Daoy (cell line): ENCODE measurements at places on chromosomes 5 and 9.
A peak's percentile ranks its signal among the peaks of the same experiment; 100 is the strongest.

DNA sequence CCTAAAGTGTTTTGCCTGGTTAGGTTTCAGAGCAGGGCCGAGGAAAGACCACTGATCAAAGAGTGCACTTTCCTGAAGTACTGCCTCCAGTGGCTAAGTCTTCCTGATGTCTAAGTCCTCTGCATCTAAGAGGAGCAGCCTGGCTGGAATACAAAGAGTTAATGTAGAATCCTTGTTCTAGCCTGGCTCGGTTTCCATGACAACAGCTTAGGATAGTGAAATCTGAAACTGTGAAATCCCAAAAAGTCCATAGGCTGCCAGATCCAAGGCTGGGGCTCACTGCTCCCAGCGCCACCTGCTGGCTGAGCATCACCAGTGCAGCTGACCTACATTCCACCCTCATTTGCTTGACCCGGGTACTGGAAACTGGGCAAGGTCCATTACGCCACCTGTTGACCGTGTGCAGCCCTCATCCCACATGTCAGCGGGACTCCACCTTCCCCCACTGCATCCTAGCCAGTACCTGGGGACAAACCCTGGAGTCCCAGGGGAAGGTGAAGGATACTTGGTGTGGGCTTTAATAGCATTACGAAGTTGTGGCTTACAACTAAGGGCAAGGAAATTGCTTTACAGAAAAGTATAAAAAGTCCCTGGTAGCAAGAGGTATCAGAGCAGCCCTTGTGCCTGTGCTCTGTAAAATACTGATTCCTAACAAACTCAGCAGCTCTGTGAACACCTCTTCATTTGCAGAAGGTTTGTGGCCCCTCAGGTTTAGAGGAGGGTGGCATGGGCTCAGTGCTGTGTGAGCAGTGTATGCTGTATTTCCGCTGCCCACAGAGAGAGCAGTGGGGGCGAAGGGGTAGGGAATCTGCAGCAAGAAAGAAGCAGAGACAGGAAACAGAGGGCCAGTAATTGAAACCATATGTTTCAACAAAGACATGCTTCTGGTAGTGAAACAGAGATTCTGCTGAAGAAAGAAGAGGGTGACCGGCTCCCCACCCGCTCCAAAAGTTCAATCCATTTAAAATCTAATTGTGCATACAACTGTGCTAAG, 36.0 kb downstream of the PCDHGC5 start:
- peak; percentile 93 for DNase-seq

DNA sequence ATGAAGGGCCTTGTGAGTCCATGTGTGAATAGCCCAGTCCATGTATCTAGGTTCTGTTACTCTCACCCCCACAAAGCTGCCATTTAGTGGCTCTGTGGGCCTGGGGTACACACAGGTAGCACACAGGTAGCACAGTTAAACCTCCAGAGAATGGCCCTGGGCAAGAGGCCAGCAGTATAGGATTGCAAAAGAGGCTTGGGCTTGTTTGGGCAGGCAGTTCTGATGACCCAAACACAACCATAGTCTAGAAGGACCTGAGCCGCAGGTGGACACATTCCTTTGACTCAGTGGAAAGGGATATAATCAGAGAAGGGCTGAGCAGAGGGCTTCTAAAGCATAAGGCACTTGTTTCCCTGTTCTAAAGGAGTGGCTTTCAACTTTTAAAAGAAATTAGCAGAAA, 326.8 kb upstream of the SGCD start:
- no peak for DNase-seq

DNA sequence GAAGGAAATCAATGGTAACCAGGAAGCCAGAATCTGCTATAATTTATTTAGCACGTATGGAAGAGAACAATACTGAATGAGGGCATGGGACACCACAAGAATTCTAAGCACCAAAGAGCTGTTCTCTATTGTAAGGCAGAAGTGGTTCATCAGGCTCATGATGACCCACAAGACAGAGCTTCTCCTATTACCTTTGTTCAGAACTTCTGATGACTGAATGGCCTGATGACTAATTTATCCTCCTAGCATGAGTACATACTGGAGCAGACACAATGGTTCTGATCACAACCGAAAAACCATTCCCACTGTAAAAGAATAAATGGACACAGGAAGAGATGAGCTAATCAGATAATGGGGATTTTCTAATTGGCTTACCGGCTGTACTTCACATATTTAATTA, 329.8 kb upstream of the PDE4D start:
- DNase-seq = no peak

DNA sequence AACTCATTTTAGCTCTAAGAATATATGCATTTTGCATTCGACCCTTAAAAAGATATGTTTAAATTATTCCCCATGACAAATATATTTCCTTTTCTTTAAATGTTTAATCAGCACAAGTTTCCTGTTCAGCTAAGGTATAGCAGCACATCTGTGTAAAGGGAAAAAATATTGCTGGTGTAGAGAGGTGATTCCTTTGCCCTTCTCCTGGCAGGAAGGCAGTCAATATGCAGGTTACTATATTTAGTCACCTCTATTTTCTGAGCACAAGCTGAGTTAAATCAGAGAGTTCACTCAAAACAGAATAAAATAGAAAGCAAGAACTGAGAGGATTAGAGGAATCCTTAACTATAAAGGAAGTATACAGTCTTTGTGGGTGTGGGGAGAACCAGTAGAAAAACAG, 274.4 kb upstream of the PCSK5 start:
- DNase-seq = no peak

- no peak for DNase-seq
Observed at GRCh38 chr5:160291467-160291866, 20.9 kb downstream of the CCNJL start.

GRCh38 chr5:180646289-180646962, 3.0 kb downstream of the FLT4 start:
- peak; percentile 4 for DNase-seq

DNA sequence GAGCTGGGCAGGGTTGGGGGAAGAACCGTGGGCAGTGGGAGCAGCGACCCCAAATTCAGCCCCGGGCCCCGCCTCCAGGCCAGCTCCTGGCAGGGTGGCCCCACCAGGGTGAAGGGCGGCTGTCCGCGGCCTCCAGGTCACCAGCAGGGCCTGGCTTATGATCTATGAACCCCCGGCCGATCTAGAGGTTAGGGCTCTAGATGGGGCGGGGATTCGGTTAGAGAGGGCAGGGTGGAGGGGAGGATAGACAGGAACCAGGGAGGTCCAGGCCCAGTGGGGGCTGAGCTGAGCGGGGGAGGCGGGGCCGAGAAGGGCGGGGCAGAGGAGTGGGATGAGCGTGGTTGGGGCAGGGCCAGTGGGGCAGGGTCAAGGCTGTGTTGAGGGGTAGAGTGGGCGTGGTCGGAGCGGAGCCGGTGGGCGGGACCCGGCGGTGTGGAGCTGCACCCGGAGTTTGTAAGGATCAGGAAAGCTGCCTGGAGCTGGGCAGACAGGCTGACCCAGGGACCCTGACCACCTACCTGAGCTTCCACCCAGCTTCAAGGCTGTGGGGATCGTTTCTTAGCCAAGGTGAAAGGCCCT, 29.3 kb upstream of the OBP2B start:
- DNase-seq = peak; percentile 73

GRCh38 chr5:102670224-102670836, 84.8 kb upstream of the PAM start:
- DNase-seq = peak; percentile 32

DNA sequence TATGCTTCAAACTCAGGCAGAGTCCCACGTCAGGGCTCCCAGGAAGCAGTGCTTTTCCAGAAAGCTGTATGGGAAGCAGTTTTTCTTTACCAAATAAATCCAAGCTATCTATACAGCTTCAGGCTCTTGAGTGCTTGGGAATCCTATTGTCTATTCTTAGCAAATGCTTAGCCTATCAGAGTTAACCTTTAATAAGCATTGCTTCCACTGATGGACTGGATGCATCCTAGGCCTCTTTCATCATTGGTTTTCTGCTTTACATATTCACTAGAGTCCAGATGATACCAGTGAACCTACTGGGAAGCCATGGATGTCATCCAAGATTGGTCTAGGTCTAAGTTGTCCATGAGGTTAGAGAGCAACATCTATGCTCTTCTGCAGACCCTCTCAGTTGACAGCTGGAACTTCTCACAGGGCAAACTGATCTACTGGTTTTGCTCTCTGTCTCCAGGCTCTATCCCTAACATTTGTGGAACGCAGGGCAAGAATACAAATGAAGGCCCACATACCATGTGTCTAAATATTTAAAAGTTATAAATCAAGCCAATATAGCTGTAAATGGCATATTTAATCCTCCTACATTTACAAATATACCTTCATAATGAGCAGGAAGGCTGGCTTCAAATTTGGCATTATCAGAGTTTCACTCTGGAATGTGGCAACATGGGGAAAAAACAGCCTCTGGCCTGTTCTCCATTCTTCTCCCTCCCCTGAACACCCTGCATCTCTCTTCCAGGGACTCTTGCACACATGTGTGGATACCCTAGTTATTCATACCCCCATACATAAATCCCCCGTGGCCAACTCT, 49.8 kb upstream of the PLPP1 start:
- DNase-seq = no peak

DNA sequence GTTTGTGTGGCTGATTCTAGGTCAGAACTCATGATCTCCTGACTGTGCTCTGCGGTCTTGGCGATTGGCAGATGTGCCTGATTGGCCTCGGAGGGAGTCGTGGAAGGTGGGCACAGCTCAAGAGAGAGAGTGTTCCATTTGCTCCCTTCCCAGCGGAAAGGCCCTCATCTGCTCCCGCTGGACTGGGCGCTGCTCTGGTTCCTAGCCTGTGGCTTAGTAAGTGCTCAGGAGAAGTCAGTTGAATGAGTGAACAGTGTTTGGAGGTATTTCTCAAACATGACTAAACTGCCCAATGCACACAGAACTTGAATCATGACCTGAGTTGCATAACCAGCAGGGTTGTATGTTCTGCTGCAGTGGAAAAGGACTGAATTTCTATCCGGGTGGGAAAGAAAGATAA, 120.2 kb upstream of the PITX1 start:
- DNase-seq = no peak

- DNase-seq = no peak
Observed at GRCh38 chr5:126437721-126438120, 14.5 kb downstream of the GRAMD2B start.

DNA sequence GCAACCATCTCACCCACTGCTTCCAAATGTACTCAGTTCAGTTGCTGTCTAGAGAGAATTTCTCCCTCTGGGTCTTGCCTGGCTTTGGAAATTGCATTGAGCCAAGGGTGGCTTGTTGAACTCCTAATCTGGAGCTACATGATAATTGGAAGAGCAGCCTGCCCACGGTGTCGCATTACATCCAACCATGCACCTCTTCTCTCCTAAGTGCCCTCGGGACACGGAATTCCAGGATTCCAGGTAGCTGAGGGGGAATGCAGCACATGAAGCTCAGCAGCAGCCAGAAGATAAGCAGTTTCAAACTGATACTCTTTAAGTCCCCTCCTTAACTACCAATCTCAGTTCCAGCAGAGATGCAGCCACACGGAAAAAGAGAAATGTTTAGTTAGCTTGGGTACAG, 509.4 kb upstream of the KLF4 start:
- DNase-seq = no peak

GRCh38 chr5:59575648-59576445, 317.7 kb downstream of the PDE4D start:
- no peak for DNase-seq

- no peak for DNase-seq
Observed at GRCh38 chr5:51271261-51271660, 112.0 kb upstream of the ISL1 start.

DNA sequence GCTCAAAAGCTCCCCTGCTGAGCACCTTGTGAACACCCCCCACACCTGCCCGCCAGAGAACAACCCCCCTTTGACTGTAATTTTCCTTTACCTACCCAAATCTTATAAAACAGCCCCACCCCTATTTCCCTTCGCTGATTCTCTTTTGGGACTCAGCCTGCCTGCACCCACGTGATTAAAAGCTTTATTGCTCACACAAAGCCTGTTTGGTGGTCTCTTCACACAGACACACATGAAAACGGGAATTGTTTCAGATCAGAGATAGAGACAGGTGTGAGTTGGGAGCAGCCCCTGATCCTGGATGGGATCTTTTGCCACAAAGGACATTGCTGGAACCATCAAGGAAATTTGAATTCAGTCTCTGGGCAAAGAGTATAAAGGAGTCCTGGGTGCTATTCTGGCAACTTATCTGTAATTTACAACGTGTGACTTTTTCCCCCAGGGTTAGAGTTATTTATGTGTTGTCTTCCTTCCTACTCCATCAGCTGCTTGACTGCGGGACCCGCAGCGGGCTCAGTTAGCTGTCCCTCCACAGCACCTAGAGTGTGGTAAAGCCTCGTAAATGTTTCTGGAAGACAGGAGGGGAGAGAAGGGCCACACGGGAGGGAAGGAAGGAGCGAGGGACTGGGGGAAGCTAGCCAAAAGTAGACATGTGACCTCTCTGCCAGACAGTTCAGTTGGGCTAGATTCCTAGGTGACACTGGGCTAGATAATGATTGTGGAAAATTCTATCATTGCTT, 437.0 kb downstream of the ZNF608 start:
- DNase-seq = no peak

GRCh38 chr5:92992073-92992472, 588.9 kb downstream of the NR2F1-AS1 start:
- DNase-seq = no peak

- DNase-seq = no peak
Observed at GRCh38 chr5:161406880-161407279, 139.6 kb downstream of the GABRB2 start.

GRCh38 chr5:148202531-148203203, at the start of gene SPINK6:
Gene SPINK6 (plus strand): TSS chr5:148203042. CDS start chr5:148203097, 55 bp downstream.
- peak; percentile 20 for DNase-seq

DNA sequence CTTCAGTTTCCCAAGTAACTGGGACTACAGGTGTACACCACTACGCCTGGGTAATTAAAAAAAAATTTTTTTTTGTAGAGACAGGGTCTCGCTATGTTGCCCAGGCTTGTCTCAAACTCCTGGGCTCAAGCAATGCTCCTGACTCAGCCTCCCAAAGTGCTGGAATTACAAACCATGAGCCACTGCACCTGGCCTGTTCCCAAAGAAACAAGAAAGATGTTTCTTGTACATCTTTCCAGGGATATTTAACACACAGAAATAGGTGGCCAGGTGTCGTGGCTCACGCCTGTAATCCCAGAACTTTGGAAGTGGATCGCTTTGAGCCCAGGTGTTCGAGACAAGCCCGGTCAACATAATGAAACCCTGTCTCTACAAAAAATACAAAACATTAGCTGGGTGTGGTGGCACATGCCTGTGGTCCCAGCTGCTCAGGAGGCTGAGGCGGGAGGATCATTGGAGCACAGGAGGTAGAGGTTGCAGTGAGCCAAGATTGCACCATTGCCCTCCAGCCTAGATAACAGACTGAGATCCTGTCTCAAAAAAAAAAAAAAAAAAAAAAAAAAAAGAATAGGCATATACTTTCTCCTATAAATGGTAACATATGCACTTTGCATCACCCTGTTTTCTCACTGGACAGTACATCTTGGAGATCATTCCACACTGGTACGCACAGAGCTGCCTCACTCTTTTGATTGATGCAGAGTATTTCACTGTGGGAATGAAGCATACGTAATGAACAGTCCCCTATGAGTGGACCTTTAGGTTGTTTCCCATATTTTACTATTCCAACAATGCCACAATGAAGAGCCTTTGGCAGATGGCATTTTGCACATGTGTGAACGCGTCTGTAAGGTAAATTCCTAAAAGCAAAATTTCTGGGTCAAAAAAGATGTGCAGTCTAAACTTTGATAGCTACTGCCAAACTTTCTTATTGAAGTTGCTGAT, 2.0 kb upstream of the GRHPR start:
- no peak for DNase-seq
